ENCODE measurements at places on chromosomes 2 and 18.

- DNase-seq: no peak
Measured at GRCh38 chr2:49241501-49241900, 87.2 kb upstream of the FSHR start.

DNA sequence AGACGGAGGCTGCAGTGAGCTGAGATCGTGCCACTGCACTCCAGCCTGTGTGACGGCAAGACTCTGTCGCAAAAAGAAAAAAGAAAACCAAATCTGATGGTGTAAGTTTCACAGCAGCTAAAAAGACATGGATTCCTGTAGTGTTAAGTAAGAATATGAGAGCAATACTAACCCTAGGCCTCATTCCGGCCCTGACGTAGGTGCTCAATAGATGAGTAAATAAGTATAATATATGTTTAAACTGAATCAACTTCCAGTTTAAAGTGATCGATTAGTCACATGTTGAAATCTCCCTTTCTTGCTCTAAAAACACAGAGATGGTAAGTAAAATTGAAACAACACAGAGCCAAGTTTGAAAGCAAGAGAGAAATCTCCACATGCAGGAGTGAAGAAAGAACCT, 8.0 kb downstream of the ME2 start:
- DNase-seq: no peak

DNA sequence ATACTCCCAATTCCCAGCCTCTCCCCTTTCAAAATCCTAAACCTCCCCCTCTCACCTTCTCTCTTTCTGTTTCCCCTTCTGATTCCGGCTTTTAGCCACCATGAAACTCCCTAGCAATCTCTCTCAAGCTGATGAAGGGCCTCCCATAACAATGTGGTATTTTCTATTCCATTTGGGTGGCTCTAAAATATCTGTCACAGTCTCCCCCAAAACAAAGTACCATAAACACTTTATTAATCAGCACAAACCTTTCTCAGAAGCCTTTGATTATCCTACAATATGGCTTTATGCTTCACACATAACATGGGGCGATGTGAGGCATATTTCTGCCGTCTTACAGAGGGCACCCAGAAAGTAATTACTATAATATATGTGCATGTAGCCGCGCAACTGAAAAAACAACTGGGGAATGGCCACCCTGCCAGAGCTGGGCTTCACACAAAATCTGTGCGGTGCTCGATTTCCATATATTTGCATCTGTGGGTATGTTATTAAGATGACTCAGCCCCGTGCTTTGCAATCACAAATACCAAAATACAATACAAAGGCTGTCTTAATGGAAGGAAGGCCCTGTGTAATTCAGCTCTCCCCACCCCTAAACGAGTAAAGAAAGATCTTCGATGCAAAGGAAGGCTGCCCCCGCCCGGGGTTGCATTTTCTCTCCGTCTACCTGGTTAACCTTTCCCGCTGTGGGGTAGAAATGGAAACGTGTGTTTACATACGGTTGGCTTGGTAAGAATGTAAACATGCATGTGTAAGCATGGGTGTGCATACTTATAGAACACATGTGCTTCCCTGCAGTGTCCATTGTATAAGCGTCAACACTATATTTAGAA, 81.4 kb downstream of the CELF4 start:
- no peak for DNase-seq

- DNase-seq: no peak
Measured at GRCh38 chr2:45973426-45973825, 322.0 kb downstream of the PRKCE start.

- DNase-seq: peak; percentile 67
Measured at GRCh38 chr2:233061591-233062450, 1.7 kb downstream of the INPP5D start.

DNA sequence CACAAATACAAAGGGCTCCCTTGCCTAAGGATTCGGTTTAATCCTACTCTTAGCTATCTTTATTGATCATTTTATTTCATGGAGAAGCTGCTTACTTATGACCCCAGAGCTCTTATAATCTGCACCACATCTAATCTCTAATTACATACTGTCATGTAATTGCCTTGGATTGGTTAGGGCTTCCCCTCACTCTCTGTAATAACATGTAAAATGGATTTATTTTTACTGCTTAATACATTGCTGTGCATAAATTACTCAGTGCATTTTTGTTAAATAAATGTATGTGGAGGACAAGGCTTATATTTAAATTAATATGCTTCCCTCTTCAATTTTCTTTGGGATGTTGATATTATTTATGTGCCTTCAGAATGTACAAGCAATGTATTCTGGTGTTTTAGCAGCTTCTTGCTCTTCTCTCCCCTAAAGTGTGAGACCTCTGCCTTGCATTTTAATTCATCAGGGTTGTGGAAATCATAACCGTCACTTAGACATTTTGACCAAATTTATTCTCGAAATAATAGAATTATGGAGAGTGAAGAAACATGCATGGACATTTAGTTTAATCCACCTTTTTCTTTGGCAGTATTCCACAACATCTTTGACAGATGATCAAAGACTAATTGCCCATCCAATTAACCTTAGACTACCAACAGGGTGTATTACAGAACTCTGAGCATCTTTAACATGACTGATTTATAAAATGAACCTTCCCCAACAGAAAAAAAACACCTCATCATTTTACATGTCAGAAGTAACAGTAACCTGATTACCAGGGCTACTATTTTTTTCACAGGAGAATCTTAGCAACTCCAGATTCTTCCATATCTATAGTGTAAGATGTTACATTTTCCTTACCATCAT, 692.6 kb downstream of the LRRTM4 start:
- no peak for DNase-seq

DNA sequence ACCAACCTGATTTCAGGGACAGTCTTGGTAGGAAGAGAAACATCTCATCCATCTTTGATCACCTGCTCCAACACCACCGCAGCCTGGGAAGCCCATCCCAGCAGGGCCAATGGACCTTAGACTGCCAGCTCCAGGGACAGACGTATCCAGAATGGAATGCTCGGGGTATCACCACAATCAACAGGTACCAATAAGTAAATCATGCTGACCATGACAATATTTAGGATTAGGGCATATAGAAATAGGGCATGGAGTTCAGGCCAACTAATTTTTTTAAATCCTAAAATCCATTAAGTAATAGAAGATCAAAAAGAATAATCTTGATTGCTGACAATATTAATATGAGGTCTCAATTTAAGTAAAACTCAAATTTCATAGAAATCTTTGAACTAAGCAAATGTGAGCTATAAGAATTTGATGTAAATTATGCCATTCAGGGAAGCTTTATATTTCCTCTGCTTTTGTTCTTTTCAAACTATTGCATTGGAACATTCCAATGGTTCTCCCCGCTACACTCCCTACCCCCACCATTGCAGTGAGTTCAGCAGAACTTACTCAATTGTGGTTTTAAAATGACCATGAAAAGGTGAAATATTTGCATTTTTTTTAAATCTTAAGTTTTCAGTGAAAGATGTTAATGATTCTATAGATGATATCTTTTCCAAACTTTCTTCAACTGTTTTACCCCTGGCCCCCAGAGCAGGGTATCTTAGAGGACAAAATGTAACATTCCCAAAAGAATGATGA, 138.6 kb downstream of the DNER start:
- no peak for DNase-seq

- no peak for DNase-seq
Measured at GRCh38 chr2:42942214-42942989, 150.0 kb upstream of the HAAO start.

GRCh38 chr2:22126106-22126505, 1002.3 kb downstream of the TDRD15 start:
- no peak for DNase-seq

GRCh38 chr2:205712508-205712907, 30.2 kb downstream of the NRP2 start:
- no peak for DNase-seq

DNA sequence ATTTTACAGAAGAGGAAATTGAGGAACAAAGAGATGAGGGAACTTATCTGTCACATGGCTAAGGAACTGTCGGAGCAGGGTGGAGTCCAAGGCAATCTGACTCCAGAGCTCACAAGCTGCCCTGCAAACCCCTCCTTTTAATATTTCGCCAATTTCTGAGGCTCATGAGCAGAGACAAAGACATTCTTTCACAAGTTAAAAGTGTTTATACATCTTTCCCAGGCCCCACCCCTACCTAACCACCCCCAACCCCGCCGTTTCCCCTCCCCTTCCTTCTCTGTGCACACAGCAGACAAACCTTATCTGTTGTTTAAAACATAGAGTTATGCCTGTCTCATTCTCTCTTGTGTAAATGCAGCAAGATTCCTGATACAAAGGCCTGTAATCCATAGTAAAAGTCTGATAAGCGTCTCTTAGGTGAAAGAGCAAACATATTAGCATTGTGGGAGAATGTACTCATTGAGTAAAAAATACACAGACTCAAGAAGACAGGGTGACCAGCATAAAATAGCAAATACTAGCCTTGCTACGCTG, 44.3 kb downstream of the EPHA4 start:
- no peak for DNase-seq

- DNase-seq: no peak
Measured at GRCh38 chr2:160695402-160696086, 201.9 kb upstream of the RBMS1 start.

GRCh38 chr2:48781366-48781765, 25.8 kb upstream of the LHCGR start:
- DNase-seq: no peak

DNA sequence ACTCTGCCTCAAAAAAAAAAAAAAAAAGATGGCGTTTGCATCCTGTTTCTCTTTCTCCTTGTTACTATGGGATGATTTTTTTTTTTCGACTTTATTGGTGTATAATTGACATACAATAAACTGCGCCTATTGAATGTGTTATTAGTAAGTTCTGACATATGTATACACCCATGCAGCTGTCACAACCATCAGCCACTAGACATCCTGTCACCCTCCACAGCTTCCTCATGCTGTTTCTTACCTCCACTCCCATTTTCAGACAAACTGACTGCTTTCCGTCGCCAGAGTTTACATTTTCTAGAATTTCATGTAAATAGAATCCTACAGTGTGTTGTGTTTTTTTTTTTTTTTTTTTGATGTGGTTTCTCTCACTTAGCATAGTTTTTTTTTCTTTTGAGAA, 27.9 kb downstream of the RRM2 start:
- DNase-seq: no peak

DNA sequence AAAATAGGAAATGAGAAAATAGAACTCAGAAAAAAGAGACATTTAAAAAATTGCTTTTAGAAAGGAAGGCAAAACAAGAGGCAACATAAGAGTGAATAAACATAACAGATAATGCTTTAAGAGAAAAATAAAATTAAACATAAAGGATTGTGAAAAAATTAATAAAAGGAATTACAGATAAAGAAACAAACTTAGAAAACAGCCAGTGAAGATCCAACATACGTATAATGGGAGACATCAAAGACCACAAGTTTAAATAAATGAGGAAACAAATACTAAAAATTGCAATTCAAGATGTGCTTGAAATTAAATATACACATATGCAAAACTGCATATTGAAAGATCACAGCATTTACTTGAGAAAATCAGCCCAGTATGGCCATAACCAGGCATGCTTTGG, 448.9 kb downstream of the NBAS start:
- no peak for DNase-seq

DNA sequence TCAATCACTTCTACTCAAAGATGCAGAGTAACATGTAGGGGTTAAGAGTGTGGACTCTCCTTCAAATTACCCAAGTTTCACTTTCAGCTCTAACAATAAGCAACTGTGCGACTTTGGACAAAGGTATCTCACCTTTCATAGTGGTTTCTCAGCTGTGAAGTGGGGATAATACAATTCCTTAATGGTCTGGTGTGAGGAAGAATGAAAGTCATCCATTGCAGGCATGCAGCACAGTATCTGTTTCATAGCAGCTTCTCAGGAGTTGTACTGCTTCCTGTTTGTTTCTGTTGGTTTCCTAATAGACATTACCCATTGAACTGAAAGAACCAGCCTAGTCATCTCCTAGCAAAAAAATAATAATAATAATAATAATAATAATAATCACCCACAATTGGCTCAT, 74.4 kb downstream of the DDX18 start:
- DNase-seq: no peak

DNA sequence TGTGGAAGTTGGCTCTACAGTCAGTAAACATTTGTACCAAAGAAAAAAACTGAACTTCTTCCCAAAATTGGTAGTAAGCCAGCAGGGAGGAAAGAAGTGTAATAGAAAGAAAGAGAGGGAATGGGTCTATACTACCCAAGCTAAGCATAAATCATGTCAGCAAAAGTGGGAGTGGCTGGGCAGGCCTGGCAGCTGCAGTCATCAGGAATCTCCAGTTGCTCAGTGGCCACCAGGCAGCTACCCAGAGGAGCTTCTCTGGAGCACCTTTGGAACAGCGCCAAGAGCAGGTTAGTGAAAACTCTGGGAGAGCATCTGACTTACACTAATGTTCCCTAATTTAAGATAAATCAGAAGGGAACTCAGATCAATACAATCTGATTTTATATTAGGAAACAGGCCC, 14.3 kb downstream of the FRZB start:
- no peak for DNase-seq

- DNase-seq: no peak
Measured at GRCh38 chr2:3313781-3314375, 63.7 kb downstream of the EIPR1 start.

DNA sequence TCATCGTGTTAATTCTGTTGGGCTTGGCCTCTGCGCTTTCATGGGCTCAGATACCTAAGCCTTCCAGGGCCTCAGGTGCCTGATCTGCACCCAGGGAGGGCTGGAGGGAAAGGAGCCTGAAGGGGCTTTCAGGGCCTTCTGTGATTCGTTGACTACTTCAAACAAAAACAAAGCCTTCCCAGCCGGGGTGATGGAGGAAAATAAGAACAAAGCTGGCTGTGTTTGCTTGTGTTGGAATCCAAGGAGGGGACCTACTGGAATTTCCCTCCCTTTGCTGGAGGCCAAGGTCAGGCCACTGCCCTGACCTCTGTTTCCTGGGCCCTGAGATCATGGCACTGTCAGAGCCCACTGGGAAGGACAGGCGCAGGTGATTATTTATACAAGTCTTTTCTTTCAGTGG, 135.3 kb downstream of the KLHL29 start:
- no peak for DNase-seq

GRCh38 chr2:156182132-156182531, 150.4 kb downstream of the NR4A2 start:
- no peak for DNase-seq

DNA sequence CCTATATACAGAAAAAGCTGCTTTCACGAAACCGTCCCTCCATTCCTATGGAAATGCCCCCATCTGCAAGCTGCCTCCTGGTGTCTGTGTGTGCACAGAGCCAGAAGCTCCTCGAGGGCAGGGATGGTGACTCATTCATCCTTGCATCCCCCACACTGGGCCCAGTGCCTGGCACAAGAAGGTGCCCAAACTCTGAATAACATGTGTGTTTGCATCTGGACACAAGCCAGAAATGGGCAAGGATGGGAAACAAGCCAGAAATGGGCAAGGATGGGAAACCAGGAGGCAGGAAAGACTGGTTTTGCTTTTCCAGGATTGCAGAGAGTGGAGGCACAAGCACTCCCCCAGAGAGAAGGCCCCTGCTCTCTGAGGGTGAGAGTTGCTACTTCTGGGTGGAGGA, 313.9 kb downstream of the CELF4 start:
- no peak for DNase-seq
